ENCODE measurements at places on chromosomes 11 and 22.
A peak's percentile ranks its signal among the peaks of the same experiment; 100 is the strongest.

DNA sequence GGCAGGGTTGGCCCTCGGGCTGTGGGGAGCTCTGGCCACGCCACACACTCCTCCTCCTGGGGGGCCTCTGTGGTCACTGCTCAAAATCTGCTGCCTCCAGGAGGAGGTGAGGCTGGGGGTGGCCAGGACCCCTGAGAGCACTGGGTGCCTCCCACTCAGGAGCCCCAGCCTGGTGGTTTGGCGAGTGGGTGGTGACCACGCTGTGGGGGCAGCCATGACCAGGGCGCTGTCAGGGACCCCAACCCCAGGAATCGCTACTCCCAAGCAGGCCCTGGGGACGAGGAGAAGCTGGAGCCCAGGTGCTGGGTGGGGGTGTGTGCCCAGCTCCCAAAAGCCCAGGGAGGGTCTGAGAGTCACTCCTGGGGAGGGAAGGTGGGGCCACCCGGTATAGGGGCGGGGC is 30.1 kb downstream of the TSPAN4 start:
- no peak for DNase-seq

- no peak for DNase-seq
Observed at GRCh38 chr11:12088531-12088930, 21.9 kb upstream of the MICAL2 start.

- DNase-seq: no peak
Observed at GRCh38 chr22:38549101-38549894, 20.7 kb downstream of the DMC1 start.

DNA sequence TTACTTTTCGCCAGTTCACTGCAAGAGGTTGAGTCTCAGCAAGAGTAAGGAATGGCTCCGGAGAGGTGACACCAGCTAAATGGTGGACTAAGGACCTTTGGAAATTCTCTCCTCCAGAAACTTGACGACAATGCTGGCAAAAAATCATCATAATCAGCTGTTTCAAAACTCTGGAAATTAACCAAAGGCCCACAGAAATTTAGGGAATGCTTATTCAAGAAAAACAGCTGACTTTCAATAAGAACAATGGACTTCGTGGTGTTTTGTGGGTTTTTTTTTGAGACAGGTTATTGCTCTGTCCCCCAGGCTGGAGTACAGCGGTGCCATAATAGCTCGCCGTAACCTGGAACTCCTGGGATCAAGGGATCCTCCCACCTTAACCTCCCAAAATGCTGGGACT is 68.4 kb upstream of the SEPTIN5 start:
- no peak for DNase-seq

GRCh38 chr11:101987370-101987769 is 59.9 kb upstream of the CFAP300 start:
- no peak for DNase-seq

DNA sequence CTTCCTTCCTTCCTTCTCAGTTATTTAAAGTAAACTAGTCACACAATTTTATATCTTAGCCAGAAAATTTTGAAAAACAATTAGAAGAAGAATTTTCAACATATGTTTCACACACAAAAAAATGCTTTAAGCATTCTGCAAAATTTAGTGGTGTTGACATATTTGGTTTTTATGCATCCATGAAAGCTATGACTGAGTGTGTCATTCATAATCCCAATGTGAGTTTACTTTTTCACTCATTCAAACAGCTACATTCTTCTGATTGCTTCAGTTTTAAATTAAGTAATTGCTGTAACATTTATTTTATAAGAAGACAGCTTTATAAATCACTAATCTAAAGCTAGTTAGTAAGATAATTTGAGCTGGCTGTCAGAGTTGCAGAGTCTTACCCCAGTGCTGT is 453.5 kb downstream of the LRRC4C start:
- no peak for DNase-seq

GRCh38 chr11:12356944-12357655 is 20.3 kb upstream of the PARVA start:
- peak; percentile 15 for DNase-seq

GRCh38 chr11:26095340-26095739 is 236.6 kb upstream of the ANO3 start:
- DNase-seq: no peak

Data from CD4-positive, alpha-beta T cell treated with Interleukin-12 subunit alpha and Interleukin-12 subunit beta, for 1 hour (primary cell).